ENCODE measurements at places on chromosomes 6 and 20.
A peak's percentile ranks its signal among the peaks of the same experiment; 100 is the strongest.

DNA sequence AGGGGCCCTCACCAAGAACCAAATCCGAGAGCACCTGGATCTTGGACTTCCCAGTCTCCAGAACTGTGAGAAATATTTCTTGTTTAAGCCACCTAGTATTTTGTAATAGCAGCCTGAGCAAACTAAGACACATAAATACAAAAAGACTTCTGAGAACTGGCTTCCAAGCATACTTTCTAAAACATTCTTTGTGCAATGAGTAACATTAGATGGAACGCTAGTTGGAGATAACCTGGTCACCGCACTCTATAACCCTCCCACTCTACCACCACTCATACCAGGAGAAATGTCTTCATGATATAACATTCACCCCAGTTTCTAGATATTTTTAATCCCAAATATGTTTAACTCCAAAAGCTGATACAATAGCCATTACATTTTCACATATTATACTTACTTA, 169.5 kb upstream of the THEMIS start:
- no peak for DNase-seq

DNA sequence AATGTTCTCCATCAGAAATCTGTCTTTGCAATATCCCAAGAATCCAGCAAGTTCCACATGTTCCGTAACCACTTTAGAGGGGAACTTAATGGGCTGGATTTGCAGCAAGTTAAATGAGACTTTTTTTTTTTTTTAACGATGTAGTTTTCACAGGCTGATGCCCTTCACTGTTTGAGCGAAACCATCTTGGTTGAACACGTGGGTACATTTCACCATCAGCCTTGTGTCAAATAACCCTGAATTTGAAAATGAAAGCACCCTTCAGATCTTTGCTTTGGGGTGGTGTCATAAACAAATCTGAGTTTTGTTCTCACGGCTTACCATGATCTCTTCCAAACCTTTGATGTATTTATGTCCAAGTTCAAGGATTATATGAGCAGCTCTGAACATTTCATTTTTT, 73.7 kb upstream of the EXOC2 start:
- no peak for DNase-seq

- no peak for DNase-seq
Measured at GRCh38 chr6:139373928-139374356, 506 bp downstream of the CITED2 start.

DNA sequence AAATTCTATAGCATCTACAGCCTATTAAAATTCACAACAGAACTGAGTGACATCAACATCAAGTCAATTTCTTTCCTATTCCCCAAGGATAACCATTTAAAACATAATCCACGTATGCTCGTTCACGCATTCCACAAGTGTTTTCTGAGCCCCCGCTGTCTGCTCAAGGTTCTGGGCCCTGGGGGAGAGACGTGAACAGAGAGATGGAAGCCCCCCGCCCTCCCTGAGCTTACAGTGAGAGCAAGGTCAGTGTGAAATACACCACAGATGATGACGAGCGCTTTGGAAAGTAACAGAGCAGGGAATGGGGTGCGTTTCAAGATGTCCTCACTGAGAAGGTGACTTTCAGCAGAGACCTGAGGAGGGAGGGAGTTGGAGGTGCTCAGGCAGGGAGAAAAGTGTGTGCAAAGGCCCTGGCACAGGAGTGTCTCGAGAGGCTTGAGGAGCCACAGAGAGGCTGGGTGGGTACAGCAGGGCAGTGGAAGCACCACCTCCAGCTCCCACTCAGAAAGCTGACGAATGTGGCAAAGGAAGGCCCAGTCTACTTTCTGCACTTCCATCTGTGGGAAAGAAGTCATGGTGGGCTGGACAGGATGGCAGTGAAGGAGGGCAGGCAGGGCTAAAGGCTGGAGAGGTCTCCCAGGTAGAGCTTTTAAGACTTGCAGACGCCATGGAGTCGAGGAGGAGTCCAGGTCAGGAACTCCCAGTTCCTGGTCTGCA, 88.3 kb downstream of the DLL1 start:
- DNase-seq: peak; percentile 34

- no peak for DNase-seq
Measured at GRCh38 chr6:93105017-93105416, 314.3 kb downstream of the EPHA7 start.

GRCh38 chr6:112439432-112439831, 92.3 kb downstream of the RFPL4B start:
- DNase-seq: no peak

- no peak for DNase-seq
Measured at GRCh38 chr6:87059943-87060342, 35.0 kb downstream of the CGA start.

GRCh38 chr6:5764401-5764955, 242.2 kb downstream of the NRN1 start:
- DNase-seq: peak; percentile 85

- no peak for DNase-seq
Measured at GRCh38 chr6:57209030-57209429, 13.1 kb downstream of the RAB23 start.

GRCh38 chr6:44309092-44309491, 4.1 kb downstream of the AARS2 start:
- DNase-seq: no peak

DNA sequence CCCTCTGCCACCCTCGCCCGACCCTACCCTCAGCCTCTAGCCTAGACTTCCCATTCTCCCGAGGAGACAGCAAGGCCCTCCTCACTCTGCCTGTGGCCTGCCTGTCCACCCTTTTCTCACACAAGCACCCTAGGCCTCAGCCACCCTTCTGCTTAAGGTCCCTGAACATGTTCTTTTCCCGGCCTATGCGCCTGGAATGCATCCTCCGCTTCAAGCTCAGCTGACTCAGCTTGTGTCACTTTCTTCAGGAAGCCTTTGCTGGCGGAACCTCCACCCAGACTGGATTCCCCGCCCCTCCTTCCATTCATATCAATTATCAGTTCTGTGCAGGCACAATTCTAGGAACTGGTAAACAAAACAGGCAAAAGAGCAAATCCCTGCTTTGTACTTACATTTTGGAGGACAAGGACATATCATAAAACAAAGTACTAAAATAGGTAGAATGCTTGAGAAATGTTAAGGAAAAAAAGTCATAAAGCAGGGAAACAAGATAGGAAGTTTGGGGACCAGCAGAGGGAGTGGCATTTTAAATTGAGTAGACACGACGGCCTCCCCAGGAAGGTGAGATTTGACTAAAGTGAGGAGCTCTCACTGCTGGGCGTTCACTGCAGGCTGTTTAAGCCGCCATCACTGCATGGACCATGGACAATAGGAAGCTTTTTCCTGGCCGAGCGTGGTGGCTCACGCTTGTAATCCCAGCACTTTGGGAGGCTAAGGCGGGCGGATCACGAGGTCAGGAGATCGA, 17.9 kb upstream of the SNHG17 start:
- DNase-seq: no peak

GRCh38 chr20:51799401-51799860, 2.9 kb downstream of the SALL4 start:
- no peak for DNase-seq

GRCh38 chr6:394641-395289, 3.2 kb downstream of the IRF4 start:
- DNase-seq: no peak

DNA sequence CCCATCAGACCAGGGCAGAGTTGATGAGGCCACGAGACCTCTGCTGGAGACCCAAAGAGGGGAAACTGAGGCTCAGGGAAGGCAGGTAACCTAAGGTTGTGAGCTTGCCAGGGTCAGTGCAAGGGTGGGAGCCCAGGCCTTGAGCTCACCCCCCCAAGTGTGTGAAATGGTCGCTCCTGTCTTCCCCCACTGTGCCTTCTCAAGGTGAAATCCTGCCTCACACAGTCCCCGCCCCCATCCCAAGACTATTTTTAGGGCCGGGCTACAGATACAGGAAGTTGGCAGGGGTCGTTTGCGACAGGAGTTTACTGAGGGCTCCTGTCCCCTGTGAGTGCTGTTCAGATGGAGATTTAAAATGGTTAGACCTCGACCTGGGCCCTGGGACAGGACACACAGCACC, 18.7 kb upstream of the GATA5 start:
- no peak for DNase-seq

DNA sequence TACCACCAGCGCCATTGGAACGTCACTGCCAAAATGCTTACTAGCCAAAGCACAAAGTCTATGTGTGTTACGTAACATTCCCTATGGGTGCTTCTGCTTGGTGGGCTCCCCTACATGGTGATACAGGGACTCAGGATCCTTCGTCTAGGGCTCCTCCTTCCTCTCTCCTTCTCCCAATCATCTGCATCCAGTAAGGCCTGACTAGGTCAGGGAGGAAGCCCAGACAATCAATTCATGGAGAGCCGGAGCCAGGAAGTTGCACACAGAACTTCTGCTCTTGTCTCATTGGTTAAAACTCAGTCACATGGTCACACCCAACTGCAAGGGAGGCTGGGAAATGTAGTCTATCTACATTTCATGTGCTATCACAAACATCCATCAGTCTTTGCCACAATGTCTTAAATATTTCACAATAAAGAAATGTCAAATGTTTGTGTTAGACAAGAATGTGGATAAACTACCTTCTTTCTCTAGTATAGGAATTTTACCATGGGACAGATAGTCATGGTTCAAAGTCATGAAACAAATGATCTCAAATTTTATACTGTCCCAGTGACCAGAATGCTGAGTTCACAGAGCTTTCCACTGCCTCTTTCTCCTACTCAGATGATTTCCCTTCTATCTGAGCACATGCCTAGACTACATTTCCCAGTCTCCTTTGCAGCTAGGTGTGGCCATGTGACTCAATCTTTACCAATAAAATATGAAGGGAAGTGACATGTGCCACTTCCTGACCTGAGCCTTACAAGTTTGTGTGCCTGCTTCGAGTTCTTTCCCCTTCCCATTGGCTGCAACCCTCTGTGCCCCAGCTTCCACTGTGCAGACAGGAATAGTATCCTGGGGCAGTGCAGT, 9.3 kb upstream of the KCNK15 start:
- peak; percentile 86 for DNase-seq

- DNase-seq: no peak
Measured at GRCh38 chr6:105994118-105994590, 92.0 kb upstream of the PRDM1 start.

DNA sequence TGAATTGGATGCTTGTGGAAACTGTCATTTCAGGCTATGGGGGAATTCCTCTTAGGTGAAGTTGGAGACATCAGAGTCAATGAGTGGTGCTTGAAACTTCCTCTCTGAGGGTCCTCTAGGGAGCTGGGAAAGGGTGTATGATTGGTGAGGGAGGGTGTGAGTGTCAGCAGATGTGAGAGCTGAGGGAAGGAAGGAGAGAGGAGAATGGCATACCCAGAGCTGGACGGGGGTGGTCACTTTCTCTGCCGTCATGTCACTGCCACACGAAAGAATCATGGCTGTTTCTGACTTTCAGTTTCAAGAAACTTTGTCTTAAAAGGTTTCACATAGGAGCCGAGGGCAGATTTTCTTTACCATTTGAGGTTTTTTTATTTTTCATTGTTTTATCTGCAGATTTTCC, 50.3 kb downstream of the DEK start:
- no peak for DNase-seq

GRCh38 chr6:53189554-53189953, 40.9 kb upstream of the GCM1 start:
- no peak for DNase-seq

GRCh38 chr6:33737267-33738026, 9.3 kb downstream of the IP6K3 start:
- DNase-seq: no peak

DNA sequence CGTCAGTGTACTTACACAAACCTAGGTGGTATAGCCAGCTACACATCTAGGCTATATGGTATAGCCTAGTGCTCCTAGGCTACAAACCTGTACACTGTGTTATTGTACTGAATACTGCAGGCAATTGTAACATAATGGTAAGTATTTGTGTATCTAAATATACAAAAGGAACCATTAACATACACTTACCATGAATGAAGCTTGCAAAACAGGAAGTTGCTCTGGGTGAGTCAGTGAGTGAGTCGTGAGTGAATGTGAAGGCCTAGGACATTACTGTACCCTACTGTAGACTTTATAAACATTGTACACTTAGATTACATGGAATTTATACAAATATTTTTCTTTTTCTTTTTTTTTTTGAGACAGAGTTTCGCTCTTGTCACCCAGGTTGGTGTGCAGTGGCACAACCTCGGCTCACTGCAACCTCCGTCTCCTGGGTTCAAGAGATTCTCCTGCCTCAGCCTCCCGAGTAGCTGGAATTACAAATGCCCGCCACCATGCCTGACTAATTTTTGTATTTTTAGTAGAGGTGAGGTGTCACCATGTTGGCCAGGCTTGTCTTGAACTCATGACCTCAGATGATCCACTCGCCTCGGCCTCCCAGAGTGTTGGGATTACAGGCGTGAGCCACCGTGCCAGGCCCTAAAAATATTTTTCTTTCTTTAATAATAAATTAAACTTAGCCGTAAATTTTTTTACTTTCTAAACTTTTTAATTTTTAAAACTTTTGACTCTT, 15.4 kb upstream of the KIAA1755 start:
- no peak for DNase-seq

DNA sequence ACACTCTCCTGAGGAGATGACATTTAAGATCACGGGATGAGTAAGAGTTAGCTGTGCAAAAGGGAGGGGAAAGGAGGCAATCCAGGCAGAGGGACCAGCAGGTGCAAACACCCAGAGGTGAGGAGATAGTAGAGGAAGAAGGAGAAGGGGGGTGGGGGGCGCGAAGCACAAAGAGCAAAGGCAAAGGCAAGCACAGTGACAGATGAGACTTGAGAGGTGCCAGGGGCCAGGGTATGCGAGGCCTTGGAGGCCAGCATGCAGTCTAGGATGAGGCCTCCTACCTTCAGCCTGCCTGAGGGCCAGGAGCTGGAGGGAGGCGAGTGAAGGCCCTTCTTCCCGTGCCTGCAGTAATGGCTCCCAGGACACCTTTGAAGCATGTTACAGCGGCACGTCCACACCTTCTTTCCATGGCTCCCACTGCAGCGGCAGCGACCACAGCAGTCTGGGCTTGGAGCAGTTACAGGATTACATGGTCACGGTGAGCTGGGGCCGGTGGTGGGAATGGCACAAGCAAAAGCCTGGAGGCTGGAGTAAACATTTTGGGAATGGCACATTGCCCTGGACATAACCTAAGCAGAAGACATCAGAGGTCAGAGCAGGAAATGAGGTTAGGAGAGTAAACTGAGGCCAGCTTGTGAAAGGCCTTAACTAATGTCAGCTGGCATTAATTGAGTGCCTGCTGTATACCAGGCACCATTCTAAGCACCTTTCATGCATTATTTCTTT, 18.6 kb downstream of the CCM2L start:
- DNase-seq: no peak

DNA sequence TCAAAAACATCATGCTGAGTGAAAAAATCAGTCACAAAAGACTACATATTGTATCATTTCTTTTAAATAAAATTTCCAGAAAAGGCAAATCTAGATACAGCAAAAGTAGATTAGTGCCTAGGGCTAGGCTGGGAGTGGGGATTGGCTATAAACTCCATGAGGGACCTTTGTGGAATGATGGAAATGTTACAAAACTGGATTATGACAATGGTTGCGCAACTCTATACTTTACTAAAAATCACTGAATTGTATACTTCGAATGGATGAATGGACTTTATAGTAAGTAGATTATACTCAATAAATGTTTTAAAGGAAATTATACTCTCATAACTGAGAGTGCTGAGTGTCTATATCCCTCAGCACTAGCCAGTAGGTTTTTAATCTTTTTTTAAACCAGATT, 4.3 kb downstream of the HMGN3 start:
- DNase-seq: no peak
